ENCODE measurements at places on chromosomes 11 and 22.
A peak's percentile ranks its signal among the peaks of the same experiment; 100 is the strongest.

GRCh38 chr11:124717786-124718651, 21.7 kb upstream of the NRGN start:
- DNase-seq: no peak

DNA sequence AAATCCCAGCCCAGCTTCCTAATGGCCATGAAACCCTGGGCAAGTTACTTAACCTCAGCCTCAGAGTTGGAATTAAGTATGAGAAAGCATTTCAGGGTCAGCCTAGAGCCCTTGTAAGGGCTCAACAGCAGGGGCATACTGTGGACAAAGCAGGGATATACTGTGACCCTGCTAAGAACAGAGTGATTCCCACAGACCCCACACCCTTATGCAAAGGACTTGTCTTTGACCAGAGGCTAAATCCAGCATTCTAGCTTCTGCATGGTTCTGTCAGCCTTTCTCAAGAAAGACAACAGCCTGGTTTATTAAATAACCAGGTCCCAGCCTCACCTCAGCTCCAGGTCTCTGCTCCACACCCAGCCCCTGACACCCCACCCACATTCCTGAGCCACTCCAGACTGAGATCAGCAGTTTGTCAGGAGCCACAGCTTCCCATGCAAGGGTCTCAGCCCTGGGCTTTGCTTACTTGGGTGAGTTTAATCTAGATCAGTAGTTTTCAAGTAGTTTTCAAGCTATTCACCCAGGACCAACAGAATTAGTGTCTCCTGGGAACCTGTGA, 69.2 kb downstream of the GALNT18 start:
- DNase-seq: no peak

DNA sequence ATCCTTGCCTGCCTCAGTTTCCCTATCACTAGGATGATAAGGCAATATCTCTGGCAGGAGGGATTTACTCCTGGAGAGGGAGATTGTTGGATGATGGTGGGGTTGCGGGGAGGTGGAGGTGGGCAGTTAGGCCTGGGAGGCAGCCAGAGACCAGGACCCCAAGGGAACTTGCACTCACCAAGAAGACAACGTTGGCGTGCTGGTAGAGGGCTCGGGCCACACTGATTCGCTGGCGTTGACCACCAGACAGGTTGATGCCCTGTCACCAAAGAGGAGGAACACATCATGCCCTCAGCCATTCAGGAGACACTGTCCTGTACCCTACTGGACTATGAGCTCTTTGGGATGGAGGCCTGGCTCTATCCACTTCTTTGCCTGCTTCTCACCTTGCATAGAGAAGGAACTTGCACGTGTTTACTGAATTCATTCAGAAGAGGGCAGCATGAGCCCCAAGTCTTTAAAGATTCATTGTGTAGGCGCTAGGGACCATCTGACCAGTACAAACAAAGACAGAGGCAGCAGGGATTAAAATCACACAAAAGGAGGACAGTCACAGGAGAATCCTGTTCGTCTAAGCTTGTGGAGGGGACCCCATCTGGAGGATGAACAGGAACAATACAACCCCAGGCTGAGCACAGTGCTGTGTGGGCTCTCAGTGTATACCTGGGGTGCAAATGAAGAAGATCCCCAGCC, 24.2 kb upstream of the KCNJ11 start:
- DNase-seq: no peak

DNA sequence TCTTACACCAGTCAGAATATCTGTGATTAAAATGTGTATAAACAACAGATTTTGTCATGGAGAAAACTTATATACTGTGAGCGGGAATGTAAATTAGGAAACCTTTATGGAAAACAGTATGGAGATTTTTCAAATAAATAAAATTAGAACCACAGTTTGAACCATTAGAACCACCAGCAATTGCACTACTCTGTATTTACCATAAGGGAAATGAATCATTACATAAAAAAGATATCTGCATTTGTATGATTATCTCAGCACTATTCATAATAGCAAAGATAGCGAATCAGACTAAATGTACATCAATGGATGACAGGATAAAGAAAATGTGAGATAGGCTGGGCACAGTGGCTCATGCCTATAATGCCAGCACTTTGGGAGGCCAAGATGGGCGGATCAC, 7.4 kb upstream of the OR52N4 start:
- DNase-seq: no peak

DNA sequence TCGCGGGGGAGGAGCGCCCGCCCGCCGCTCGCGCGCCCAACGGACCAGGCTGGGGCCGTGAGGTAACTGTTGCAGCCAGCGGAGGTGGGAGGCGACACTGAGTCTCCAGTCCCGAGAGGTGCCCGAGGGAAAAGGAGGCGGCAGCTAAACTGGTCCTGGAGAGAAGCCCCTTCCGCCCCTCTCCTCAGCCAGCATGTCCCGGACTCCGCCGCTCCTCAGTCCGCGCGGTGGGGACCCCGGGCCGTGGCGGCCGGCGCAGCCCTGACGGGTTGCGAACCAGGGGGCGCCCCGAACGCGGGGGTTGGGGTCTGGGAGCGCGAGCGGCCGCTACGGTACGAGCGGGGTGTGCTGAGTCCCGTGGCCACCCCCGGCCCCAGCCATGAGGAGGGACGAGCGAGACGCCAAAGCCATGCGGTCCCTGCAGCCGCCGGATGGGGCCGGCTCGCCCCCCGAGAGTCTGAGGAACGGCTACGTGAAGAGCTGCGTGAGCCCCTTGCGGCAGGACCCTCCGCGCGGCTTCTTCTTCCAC, at the start of gene PDE3B:
PDE3B (plus strand) TSS at position 108 of the 529 bp plus-strand sequence; CDS start at position 380, 272 bp downstream.
- peak; percentile 89 for DNase-seq

DNA sequence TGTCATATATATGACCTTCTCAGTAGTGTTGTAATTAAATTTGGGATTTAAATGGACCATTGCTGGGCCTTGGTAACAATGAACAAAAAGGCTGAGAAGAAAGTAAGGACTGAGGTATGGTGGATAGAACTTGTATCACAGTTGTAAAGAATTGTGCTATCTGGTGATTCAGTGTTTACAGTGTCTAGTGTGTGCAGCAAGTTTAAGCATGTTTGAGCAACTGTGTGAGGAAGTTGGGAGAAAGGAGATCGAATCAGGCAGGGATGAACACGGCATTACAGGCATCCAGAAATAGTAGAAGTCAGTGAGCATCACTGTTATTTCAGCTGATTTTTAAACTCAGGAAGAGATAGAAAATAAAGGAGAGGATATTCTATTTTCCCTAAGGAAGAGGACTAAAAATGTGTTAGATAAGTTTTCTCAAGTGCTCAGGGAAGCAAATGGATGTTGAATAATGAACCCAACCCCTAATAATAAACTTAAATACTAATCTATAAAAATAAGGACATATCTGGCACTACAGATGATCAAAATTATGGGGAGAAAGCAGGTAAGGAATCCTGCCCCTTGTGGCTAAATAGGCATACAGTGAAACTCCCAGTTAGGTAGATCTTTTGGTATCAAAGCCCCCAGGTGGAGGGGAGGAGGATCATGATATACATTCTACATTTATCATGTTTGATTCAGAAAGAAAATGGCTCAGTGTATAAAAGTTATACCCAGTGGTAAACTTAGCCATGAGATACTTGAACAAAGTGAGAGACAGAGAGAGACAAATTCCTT, 361.0 kb upstream of the ANO3 start:
- DNase-seq: no peak

- DNase-seq: no peak
Observed at GRCh38 chr11:7706377-7706776, at the start of gene OVCH2. OVCH2 (minus strand) TSS chr11:7706477; CDS start chr11:7706394, 83 bp downstream.

- DNase-seq: no peak
Observed at GRCh38 chr11:120137187-120137610, 714 bp downstream of the TRIM29 start.

- no peak for DNase-seq
Observed at GRCh38 chr11:41954034-41954433, 494.6 kb upstream of the LRRC4C start.

GRCh38 chr11:28535677-28536076, 427.5 kb downstream of the METTL15 start:
- no peak for DNase-seq

DNA sequence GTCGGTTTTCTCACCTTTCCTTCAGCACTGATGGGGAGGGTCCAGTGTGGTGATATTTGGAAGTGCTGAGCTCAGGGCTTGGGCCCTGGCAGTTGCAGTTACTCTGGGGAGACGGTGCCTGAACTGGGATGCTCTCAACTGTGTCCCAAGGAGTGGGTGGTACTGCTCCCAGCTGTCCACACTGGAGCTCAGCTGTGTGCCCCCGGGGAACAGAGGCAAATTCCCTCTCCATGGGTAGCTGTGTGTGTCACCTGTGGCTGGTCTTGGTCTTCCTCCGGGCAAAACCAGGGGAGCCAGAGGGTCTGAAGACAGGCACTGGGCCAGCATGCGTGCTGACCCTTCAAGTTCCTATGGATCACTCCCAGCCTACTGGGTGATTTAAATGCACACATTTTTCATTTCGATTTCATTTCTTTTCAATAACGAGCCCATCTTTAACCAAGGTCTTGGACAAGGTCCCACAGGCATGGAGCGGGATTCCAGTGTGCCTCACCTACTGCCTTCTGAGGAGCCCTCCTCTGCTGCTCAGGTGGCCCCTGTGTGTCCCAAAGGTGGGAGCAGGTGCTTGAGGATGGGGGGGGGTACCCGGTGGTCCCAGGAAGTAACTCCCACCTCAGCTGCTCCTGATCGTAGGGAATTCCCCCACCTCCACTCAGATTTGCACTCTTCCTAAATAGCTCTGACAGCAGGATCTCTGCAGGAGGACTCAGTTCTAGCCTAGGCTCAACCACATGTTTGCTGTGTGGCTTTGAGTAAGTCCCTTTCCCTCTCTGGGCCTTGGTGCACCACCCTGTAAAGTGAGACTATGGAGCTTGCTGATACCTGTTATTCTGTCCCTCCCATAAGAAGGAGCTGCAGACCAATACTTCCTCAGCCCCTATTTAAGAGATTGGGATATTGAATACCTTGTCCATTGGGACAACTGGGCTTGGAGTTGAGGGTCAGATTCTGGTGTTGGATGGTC, 16.8 kb downstream of the PRDM11 start:
- no peak for DNase-seq

DNA sequence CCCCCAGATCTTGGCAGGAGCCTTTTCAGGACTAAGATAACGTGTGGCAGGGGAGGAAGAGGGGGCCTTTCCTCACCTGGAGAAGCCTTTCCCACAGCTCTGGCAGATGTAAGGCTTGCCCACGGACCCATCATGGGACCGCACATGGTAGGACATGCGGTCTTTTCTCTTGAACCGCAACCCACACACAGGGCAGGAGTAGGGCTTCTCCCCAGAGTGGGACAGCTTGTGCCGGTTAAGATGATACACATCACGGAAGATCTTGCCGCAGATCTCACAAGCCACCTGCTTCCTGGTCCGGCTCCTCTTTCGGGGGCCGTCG, 1.9 kb downstream of the PATZ1 start:
- DNase-seq: no peak

DNA sequence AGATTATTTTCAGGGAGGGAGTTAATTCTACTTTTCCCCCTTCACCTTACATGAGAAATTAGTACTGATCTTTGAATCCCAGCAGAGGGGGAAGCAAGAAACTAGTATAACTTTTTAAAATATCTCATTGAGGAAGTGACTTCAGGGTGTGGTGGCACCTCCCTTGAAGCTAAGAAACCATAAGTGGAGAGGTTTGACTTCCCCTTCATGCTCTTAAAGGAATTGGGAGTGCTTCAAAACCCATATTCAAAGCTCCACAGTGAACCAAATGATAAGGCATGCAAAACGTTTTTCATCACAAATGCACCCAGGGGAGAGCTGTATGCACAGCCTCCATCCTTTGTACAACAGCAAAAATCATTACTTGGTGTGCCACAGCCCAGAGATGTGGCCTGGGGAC, 540 bp downstream of the MS4A14 start:
- DNase-seq: no peak

DNA sequence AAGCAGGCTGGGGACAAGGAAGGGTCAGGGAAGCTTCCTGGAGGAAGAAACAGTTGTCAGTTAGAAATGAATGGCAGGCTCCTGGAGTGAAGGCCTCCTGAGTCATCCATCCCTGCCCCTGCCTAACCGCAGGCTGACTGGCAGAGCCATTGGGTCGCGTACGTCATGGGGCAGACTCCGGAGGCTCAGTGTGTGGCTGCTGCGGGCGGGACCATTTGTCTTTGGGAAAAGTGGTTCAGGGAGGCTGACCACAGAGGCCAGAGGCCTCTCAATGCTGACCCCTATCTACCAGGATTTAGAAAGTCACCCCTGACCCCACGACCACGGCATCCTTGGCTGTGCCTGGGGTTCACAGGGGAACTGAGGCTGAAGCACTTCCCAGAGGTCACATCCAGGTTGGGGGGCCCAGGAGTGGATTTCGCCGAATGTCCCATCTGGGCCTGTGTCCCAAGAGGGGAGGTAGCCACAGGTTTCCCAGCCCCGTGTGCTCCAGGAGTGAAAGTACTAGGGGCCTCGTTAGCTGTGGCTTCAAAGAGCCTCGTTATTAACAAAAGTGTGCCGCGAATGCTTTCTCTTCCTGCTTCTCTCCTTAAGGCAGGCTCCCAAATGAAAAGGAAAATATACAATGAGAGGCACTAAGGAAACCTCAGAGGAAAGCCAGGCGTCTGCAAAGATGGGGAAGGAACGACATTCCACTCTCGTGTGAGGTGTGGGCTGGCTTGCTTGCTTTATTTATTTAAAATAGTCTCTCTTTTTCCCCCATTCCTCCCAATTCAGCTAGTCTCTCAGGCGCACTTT, 58.9 kb downstream of the FLRT1 start:
- no peak for DNase-seq

GRCh38 chr11:131666617-131667016, 296.2 kb downstream of the NTM start:
- no peak for DNase-seq

DNA sequence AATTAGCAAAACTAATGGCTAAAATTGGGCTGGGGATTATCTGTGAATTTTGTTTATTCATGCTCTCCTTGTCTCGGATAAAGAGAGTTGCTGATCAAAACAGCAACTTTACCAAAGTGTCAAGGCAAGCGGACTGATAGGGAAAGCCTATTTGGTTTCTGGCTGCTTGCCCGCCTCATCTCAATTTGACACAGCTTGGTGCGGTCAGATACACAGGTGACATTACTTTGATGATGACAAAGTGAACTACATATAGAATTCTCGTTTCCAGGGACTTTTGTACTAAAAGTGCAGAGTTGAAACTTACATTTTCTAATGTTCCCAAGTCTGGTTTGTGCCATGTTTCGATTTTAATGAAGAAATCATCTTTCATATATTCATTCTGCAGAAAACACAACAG, 22.8 kb downstream of the PITPNB start:
- no peak for DNase-seq

- DNase-seq: no peak
Observed at GRCh38 chr11:8269636-8270035, 6.0 kb upstream of the LMO1 start.

- no peak for DNase-seq
Observed at GRCh38 chr11:108522318-108522717, 24.1 kb upstream of the POGLUT3 start.

DNA sequence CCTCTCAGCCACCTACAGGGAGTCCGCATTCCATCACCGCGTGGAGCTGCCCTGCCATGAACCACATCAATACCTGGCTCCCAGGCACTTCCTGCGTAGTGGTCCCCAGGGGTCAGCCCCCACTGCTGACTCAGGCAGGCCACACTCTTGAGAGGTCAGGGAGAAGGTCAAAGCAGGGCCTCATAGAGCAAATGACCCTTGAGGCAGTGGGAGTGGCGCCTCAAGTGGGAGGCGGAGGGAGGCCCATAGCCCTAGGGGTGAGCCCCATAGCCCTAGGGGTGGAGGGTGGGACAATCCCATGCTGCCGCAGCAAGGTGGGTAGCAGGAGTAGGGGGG, 5.0 kb downstream of the PRDX5 start:
- no peak for DNase-seq
